ENCODE measurements at places on chromosomes 6 and 20.

GRCh38 chr20:11502061-11502460, 415.6 kb upstream of the BTBD3 start:
- no peak for DNase-seq

DNA sequence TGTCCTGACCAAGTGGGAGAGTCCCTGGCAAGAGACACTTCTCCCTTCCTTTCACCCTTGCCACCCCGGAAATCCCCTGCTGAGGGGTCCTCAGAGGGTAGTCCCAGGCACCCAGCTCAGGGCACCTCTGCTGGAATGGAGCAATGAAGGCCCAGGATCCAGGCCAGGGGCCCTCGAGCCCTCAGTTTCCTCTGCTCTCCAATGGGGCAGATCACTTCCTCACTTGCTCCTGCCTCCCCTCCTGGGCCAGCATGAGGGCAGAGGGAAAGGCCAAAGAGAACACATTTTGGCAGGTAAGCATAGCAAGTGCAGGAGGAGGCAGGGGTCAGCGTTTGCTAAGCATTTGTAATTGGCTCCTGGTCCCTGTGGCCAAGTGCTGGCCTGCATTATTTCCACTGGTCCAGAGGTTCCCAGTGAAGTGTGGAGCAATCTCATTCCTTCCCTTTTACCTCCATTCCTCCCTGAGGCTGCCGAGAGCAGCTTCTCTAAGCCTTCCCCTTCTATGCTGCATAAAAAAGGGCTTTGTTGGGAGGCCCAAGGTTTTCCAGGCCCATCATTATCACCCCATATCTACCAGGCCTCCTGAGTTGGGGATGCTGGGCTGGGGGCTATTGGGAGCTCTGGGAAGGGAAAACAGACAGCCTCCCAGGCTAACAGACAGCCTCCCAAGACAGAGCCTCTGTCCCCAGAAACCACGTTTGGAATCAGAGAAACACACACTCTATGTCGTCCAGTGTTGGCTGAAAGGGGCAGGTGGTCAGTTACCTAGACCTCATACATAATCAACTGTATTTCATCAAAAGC, 28.8 kb upstream of the VEGFA start:
- no peak for DNase-seq

GRCh38 chr6:35258858-35259193, 709 bp upstream of the ZNF76 start:
- no peak for DNase-seq

GRCh38 chr20:6000871-6001270, 50.4 kb downstream of the MCM8 start:
- no peak for DNase-seq

DNA sequence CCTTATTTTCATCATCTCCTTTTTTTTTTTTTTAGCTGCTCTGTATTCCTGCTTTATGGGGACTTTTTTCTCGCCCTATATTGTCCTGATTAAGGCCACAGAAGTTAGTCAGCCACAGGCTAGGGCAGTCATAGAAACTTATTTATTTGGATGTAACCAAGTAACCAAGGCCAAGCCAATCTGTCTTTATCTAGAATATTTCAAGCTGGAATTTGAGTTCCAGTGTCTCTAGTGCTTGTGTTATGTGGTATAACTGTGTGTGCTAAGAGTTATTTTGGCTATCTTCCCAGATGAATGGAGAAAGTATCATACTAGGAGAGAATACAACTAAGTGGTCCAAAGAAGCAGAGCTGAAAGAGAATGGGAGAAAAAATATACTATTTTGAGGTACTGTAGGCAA, 751.5 kb downstream of the CBLN4 start:
- DNase-seq = no peak

- DNase-seq = peak; percentile 56
Observed at GRCh38 chr6:41602864-41603608, 35.2 kb upstream of the MDFI start.

- DNase-seq = peak; percentile 97
Observed at GRCh38 chr20:35616465-35617396, 1.1 kb downstream of the SPAG4 start.

DNA sequence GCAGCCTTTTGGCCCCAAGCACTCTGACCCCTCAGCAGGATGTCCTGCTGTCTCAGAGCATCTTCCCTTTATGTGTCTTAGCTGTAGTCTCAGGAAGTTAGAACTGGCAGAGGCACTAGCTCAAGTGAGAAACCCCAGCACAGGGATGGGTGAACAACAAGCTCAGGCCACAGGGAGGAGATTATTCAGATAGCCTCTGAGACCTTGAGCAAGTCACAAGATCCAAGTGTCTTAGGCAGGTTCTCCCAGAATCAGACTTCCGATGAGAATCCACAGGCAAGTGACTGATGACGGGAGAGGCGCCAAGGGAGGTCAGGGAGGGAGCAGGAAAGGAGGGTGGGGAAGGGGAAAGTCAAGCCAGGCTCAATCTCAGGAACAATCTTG, 13.0 kb upstream of the SYNDIG1 start:
- DNase-seq = no peak

- no peak for DNase-seq
Observed at GRCh38 chr6:50145125-50145524, 95.4 kb upstream of the DEFB112 start.

- DNase-seq = no peak
Observed at GRCh38 chr20:19621072-19621471, 137.0 kb upstream of the RIN2 start.

DNA sequence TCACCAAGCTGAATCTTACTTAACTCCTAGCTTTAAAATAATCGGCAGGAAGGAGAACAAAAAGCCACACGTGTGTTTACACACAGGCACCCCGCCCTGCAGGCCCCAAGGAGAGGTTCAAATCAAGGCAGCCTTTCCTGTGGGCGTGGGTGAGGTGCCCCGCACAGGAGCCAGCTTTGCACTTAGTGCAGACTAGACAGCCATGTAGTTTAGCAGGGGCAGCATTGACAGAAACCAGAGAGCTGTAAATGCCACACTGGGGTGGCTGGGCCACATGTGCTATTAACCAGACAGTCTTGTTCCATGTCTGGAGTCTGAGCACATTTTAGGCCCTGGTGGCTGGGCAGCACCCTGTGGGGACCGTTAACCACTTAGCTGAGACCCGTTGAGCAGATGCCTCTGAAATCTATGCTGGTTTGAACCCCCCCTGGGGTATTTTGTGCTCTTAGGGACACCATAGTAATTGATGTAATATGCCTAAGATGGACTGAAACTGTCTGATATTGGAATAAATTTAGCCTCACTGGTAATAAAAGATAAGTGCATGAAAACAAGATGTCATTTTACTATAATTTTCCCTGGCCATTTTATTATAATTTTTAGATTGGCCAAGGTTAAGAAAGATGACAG, 106.4 kb upstream of the KCNG1 start:
- DNase-seq = no peak

GRCh38 chr6:131041814-131042213, 21.2 kb downstream of the EPB41L2 start:
- no peak for DNase-seq

GRCh38 chr6:106490030-106490429, 129.5 kb downstream of the CRYBG1 start:
- DNase-seq = no peak

- no peak for DNase-seq
Observed at GRCh38 chr6:144878577-144878976, 593.4 kb downstream of the UTRN start.

DNA sequence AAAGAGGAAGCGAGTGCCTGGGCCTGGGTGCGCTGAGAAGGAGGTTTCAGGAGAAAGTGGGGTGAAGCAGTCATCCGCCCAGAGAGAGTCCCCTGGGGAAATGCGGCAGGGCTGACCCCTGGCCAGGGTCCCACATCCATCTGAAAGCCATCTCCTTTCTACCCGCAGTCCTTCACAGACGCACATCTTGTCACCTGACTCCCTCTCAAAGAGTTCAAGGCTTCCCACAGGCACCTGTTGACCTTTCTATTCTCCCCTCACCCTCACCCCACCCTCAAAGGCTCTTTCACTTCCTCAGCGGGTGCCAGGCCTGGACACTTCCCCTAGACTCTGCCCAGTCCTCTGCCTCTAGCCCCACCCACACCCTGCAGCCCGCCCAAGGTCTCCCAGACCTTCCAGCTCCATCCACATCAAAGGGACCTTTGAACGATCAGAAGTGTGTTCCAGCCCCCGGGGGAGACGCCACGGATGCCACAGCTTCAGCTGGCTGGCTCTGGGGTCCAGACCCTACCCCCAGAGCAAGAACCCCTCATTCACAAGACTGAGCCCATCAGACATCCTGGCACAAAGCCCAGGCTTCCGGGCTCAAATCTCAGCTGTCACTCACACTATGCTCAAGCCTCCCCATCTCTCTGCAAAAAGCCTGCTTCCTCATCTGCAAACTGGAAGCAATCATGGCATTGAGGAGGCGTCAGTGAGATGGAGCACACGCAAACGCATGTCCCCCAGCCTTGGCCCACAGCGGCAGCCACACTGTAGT, 2.1 kb downstream of the CTSZ start:
- DNase-seq = no peak

DNA sequence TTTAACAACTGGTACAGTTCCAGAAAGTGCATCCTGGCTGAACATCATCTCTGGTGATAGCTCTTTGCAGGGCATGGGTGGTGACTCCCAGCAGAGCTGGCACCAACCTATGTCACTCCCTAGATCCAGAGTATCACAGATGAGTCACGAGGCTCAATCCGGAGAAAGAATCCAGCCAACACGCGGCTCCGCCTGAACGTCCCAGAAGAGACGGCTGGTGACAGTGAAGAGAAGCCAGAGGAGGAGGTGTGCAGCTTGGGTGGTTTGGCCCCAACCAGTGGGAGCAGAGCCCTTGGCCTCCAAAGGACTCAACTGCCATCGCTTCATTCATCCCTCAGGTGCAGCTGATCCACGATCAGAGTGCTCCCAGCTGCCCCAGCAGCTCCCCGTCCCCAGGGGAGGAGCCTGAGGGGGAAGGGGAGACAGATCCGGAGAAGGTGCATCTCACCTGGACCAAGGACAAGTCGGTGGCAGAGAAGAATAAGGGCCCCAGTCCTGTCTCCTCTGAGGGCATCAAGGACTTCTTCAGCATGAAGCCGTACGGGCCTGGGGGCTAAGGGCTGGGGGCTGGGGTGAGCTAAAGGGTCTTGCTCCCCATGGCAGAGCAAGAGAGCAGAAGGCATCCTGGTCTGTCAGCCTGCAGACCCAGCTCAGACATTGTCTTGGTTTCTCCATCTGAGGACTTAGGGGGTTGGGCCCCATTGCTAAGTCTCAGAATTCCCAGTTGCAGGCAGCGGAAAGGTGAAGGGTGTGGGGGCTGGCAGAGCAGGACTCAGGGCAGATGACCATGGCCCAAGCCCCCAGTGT, 27.2 kb downstream of the SLC12A5 start:
- no peak for DNase-seq

- no peak for DNase-seq
Observed at GRCh38 chr6:124670801-124671200, 291.4 kb upstream of the RNF217 start.

DNA sequence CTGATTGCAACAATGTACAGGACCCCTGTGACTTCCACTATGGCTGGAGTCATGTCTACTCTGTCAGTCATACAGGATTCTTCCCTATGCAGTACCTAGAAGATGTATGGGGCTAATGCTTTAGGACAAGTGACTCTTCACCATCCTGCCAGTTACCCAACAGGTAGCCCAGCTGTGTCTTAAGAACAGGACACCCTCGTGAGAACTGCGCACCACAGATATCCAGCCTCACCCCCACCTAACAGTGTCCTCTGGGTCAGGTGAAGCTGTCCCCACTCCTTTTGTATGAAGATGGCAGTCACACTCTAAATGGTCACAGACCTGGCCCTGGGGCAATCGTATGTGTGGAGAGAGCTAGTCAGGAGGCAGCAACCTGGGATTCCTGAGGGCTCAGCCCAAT, 191.6 kb downstream of the C6orf118 start:
- DNase-seq = no peak

GRCh38 chr6:66128656-66129055, 421.6 kb upstream of the EYS start:
- DNase-seq = no peak

- no peak for DNase-seq
Observed at GRCh38 chr20:24381886-24382285, 87.5 kb upstream of the SYNDIG1 start.
